Activated T-cell treated with anti-CD3 and anti-CD28 coated beads for 1 hour (primary cell): ENCODE measurements at places on chromosomes 3 and 15.

DNA sequence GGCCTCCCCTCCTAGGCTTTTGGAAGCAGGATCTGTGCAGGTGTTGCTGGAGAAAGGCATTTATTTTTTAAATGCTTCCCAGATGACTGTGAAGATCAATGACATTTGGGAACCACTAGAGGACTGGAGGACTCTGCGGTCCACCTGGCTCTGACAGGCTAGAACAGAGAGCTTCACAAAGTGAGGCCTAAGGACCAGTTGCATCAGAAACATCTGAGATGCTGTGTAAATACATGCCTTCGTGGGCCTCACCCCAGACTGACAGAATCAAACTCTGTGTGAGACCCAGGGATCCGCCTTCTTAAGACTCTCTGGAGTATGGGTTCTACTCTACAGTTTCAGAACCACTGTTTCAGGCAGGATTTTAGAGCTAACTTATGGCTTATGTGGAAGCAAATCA, 105.0 kb upstream of the ICE2 start:
- DNase-seq = no peak

GRCh38 chr3:150737874-150738679, 24.9 kb downstream of the SIAH2 start:
- no peak for DNase-seq

DNA sequence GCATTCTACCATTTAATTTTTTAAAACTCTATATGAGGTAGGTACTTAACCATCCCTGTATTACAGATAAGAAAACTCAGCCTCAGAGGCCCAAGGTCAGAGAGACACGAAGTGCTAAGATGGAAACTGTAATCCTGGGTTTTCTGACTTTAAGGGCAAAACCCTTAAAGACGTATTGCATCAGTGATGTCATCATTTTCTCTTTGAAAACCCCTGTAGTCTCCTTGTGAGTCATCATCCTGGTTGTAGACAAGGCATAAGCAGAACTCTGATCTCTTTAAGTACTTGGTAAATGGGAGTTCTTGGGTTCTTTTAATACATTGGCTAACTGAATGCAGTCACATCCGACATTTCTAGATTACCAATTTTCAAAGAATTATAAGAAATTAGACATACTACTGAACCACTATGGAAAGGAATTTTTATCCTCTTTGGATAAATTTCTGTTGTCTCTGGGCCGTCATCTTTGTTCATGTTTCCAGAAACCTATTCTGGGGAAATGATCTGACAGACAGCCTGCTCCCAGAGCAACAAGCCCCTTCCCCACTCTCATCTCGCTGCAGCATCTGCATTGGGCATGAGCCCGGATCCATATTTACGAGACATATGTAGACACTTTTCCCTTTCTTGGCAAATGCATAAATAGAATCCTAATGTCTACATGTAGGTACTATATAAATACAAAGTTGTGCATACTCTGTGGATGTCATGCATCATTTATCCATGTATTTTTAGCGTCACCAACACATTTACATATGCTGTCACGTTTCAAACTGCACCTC, 48.7 kb upstream of the MDFIC2 start:
- no peak for DNase-seq

GRCh38 chr3:190671658-190672057, 157.8 kb downstream of the IL1RAP start:
- DNase-seq = no peak

DNA sequence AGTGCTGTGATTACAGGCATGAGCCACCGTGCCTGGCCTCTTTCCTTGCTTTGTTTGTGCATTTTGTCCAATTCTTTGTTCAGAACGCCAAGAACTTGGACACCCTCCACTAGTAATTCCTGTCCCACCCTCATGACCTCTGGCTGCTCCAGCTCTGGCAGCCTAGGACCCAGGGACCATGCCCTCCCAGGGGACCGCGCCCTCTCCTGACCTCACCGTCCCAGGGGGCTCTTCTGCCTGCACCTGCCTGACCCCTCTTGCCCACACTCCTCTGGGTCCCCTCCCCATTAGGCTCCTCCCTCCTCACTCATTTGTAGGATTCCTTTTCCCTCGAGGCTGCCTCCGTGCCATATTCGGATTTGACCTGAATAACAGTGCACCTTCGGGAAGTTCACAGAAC, 41.1 kb downstream of the FSD2 start:
- DNase-seq = no peak

GRCh38 chr3:160447544-160447943, 2.0 kb downstream of the TRIM59 start:
- DNase-seq = no peak

DNA sequence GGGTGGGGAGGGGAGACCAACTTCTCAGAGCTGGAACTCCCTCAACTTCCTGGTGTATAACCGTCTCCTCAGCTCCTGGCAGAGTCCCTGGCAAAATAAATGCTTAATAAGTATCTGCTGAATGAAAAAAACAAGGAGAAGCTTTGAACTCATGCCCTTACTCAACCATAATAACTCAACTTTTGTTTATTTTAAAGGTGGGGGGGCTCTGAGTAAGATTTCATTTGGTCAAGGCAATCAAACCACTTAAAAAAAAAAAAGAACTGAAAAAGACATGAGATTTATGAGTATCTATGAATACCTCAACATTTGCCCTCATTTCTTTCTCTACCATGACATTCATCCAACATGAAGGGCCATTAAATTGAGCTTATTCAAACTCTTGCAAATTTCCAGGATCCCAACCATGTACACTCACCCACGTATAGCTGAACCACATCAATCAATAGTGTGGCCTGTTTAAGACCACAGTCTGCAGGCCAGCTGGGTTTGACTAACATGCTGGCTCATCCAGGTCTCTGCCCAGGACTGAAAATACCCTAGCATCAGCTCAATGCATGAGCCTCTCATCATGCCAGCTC, 157.9 kb downstream of the FOXP1 start:
- DNase-seq = no peak
